ENCODE measurements at places on chromosomes 3 and 15.

- DNase-seq: peak; percentile 26
Observed at GRCh38 chr3:177358091-177358976, 161.1 kb upstream of the TBL1XR1 start.

DNA sequence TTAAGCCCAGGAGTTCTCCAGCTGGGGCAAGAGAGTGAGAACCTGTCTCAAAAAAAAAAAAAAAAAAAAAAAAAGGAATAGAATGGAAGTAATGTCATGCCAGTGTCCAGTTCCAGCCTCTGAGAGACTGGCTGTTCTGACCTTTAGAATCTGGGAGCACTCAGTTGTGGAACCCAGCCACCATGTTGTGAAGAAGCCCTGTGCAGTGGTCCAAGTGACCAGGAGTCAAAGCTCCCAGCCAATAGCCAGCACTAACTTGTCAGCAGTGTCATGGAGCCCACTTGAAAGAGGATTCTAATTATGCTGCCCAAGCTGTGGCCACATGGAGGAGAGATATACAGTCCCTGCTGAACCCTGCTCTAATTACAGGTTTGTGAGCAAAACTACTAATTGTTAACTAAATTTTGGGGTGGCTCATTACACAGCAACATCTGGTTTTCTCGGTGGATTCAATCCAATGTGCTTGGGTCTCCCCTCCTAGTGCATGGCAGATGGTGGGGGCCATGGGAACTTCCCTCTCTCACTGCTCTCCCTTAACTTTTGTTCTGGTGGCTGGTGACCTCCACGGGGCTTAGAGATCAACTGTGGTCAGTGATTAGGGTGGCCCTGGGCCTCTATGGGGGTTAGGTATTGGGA is 55.5 kb downstream of the CLEC3B start:
- DNase-seq: no peak

- peak; percentile 76 for DNase-seq
Observed at GRCh38 chr15:74995182-74995778, at the start of gene SCAMP5. Gene SCAMP5 (plus strand): TSS chr15:74995563. CDS start chr15:75011840, 16,277 bp downstream.

- no peak for DNase-seq
Observed at GRCh38 chr3:31432897-31433678, 99.6 kb upstream of the STT3B start.

- DNase-seq: no peak
Observed at GRCh38 chr3:197546307-197547085, 9.3 kb downstream of the BDH1 start.

DNA sequence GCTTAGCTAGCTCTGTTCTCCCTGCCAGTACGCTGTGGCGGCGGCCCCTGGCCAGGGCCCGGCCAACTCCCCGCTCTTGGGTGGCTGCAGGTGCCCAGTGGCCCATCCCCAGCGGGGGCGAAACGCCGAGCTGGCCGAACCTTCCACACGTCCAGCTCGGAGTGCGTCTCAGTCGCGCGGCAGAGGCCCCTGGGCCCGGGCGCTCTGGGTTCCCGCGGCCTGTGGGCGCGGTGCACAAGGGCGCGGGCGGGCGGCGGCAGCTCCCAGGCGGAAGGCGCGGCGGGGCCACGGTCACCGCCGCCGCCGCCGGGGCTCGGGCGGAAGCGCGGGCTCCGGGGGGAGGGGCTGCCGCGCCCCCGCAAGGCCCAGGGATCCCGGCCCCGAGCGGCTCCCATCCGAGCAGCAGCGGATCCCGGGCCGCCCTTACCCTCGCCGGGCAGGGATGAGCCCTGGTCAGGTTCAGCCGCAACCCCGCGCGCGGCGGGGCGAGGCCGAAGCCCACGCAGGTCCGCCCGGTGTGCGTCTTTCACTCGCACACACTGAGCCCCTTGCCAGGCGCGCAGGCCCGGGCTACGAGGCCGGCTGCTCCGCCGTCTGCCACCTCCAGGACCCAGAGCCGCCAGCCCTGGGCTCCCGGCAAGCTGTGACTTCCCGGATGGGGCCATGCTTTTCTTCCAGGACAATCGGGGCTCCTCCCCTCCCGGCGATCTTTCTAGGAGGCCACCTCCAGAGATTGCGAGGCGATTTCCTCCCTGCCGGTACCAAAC is 54.2 kb downstream of the CCDC54 start:
- peak; percentile 9 for DNase-seq

GRCh38 chr3:169400874-169401273 is 262.6 kb downstream of the MECOM start:
- no peak for DNase-seq

DNA sequence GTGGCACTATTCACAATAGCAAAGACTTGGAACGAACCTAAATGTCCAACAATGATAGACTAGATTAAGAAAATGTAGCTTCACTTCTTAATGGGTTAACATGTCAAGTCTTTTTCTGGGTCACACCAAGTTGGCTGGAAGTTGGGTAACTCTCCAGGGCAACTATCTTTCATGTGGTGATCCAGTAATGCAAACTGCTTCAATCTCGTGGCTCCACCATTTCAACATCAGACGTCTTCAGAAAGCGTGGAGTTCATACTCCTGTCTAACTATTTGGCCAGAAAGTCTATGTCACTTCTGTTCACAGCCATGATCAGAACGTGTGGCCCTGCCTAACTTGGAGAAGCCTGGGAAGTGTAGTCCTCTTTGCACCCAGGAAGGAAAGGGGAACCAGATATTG is 32.2 kb downstream of the DUT start:
- DNase-seq: no peak

- no peak for DNase-seq
Observed at GRCh38 chr15:42727750-42728381, 9.1 kb downstream of the CDAN1 start.

- DNase-seq: no peak
Observed at GRCh38 chr3:69210068-69210730, 87.8 kb upstream of the LMOD3 start.

DNA sequence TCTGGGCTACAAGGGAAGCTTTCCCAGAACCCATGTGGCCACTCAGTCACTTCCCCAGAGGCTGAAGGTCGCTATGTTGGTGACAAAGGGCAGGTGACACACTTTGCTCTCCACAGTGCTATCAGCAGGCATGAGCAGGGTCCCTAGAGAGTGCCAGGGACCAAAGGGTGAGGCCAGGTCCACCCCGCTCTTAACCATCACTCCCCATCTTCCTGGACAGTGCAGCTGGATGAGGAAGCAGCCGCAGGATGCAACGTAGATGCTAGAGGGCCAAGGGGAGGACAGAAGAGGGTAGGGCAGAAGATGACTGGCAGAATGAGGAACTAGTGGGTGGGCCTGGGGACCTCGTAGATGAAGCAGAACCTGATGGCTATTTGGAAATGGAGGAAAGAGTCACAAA is 13.6 kb upstream of the LTF start:
- no peak for DNase-seq

- no peak for DNase-seq
Observed at GRCh38 chr15:80456517-80457492, 52.6 kb downstream of the ARNT2 start.

DNA sequence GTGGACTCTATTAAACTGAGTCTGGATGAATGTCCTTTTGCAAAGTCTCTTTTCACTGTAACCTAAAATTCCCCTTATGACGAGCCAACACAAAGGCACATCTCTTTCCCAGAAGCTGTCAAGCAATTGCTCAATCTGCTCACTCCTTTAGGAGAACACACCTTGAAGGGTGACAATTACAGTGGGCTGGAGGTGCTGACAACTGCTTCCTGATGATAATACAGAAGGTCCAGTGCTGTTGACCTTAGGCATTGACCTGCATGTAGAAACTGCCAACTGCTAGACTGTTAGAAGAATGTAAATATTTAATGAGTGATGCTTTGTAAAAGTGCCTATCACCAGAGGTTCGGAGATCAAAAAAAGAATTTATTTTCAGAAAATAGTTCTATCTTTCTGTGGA is 757.7 kb downstream of the GRM7 start:
- no peak for DNase-seq

DNA sequence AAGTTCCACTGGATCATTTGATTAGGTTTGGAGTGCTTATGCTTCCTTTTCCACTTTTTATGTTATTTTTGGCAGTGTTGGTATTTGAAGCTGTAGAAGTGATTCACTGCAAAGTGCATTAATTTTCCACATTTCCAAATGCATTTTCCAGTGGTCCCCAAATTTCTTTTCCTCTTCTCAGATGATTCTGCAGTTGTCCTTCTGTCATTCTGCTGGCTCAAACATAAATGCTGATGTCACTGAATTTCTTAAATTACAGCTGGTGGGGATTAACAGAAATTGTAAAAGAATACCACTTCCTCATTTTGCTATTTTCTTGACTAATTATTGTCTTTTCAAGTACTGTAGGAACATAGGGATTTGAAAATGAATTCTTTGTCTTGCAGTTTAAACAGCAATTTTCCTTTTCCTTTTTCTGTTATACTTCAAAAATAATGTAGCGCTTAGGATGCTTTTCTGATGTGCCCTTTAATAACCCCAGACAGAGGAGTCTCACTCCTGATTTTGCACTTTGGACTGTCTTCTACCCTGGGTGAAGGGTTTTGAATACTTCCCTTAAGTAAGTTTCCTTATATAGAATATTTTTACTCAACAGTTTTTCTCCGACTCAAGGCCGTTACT is 25.0 kb downstream of the MITF start:
- no peak for DNase-seq

DNA sequence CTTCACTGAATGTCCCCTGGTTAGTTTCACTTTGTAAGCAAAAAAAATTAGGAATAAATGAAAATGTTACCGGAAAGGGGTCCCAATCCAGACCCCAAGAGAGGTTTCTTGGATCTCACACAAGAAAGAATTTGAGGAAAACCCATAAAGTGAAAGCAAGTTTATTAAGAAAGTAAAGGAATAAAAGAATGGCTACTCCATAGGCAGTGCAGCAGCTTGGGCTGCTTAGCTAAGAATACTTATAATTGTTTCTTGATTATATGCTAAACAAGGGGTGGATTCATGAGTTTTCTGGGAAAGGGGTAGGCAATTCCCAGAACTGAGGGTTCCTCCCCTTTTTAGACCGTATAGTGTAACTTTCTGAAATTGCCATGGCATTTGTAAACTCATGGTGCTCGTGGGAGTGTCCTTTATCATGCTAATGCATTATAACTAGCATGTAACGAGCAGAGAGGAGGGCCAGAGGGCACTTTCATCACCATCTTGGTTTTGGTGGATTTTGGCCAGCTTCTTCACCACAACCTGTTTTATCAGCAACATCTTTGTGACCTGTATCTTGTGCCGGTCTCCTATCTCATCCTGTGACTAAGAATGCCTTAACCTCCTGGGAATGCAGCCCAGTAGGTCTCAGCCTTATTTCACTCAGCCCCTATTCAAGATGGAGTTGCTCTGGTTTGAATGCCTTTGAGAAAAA is 41.0 kb upstream of the CMSS1 start:
- no peak for DNase-seq

Measured in activated CD8-positive, alpha-beta memory T cell treated with anti-CD3 and anti-CD28 coated beads for 1 hour (primary cell).